Right atrium auricular region (tissue), 2 donors: ENCODE measurements at places on chromosomes 2 and 18. TPM values are rescaled to one million over a fixed set of nuclear protein-coding genes. Genes with fewer than 3 reads are reported as not detected.

The CSRNP3 gene
- 4.5 TPM for total RNA-seq

The PAX3 gene
- 1.7 TPM for total RNA-seq

The ACKR3 gene
- total RNA-seq, result 49.7 TPM

The INPP5D gene
- 2.9 TPM for total RNA-seq

The MLPH gene
- total RNA-seq, result 27.1 TPM

The EGR4 gene
- total RNA-seq, result not detected

The CREG2 gene
- 0.59 TPM for total RNA-seq

The FOXD4L1 gene
- total RNA-seq, result not detected

The SMC6 gene
- 12.2 TPM for total RNA-seq

The ALPI gene
- total RNA-seq, result not detected

The FIGLA gene
- total RNA-seq, result not detected

The PDK1 gene
- total RNA-seq, result 33.0 TPM

The GREB1 gene
- 3.1 TPM for total RNA-seq

The LYPD1 gene
- total RNA-seq, result not detected

The WNT10A gene
- total RNA-seq, result 0.90 TPM

The ZNF804A gene
- not detected for total RNA-seq

The ZRANB3 gene
- 1.6 TPM for total RNA-seq
